ENCODE measurements at places on chromosomes 2 and 18. TPM values are rescaled to one million over a fixed set of nuclear protein-coding genes. Genes with fewer than 3 reads are reported as not detected.

RNASEH1 gene
- 50.0 TPM for total RNA-seq

REG1B gene
- not detected for total RNA-seq

TSPYL6 gene
- not detected for total RNA-seq

ID2 gene
- total RNA-seq: 136 TPM

KIAA2012 gene
- not detected for total RNA-seq

KIF3C gene
- total RNA-seq: 49.3 TPM

GKN1 gene
- total RNA-seq: not detected
